Sciatic nerve (tissue), 2 donors: ENCODE measurements at places on chromosomes 6 and 20. TPM values are rescaled to one million over a fixed set of nuclear protein-coding genes. Genes with fewer than 3 reads are reported as not detected.

The INSM1 gene
- total RNA-seq = not detected

The CBLN4 gene
- total RNA-seq = 14.1 TPM

The SRSF12 gene
- 2.0 TPM for total RNA-seq

GRCh38 chr6:145609521-145609920 is 125.8 kb downstream of the EPM2A start:
- DNase-seq = no peak

GRCh38 chr20:25495189-25495824 is 87.8 kb downstream of the GINS1 start:
- no peak for DNase-seq
